Activated CD8-positive, alpha-beta memory T cell treated with anti-CD3 and anti-CD28 coated beads for 36 hours (primary cell): ENCODE measurements at places on chromosomes 3 and 15. TPM values are rescaled to one million over a fixed set of nuclear protein-coding genes. Genes with fewer than 3 reads are reported as not detected.

GPR149 gene
- not detected for total RNA-seq

FRMD5 gene
- total RNA-seq: 1.0 TPM

POLQ gene
- 19.8 TPM for total RNA-seq

LOXL1 gene
- 1.7 TPM for total RNA-seq

RTP3 gene
- not detected for total RNA-seq

CPLX3 gene
- not detected for total RNA-seq
